HCT116 (cell line): ENCODE measurements at places on chromosomes 1 and 21.

DNA sequence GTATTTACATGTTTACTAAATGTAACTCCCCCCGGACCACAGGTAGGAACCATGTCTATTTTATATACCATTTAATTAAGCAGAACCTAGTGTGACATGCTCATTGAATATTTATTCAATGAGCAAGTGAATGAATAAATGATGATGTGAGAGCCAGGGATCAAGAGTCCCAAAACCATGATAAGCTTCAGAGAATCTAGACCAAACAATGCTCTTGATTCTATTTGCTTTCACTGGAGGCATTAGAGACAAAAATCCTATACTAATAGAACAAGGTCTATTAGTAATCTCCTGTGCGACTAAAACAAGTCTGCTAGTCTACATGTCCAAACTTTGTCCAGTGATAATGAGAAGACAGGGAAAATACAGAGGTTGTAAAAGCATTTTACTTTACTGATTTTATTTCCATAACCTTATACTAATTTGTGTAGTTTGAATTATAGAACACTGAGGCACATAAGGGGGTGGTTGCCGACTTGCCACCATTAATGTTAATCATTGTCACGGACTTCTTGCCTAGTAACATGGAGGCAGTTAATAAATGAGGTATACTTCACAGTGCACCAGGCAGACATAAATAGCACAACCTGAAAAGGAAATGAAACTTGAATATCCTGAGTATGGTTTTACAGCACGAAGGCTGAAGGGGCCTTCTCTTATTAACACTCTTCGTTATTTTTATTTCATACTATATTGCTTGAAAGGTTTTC, 69.8 kb downstream of the TBX15 start:
- H3K4me1 ChIP-seq: no peaks in the 10 kb centered on the region
- H3K36me3 ChIP-seq: no peaks in the 10 kb centered on the region
- DNase-seq: no peak
- H3K4me3 ChIP-seq: no peak overlapping the region
- peaks cover 9% of the 10 kb centered on the region; the same call in 1 of the 2 replicates for H3K27me3 ChIP-seq

GRCh38 chr1:208291923-208292711, 47.9 kb upstream of the PLXNA2 start:
- H3K27ac ChIP-seq: no peak overlapping the region
- H3K4me3 ChIP-seq: no peak overlapping the region
- no peak for DNase-seq
- H3K4me1 ChIP-seq: no peaks in the 10 kb centered on the region

GRCh38 chr1:224767031-224767430, 150.9 kb downstream of the CNIH3 start:
- DNase-seq: no peak
- peaks cover 20% of the 10 kb centered on the region; the same call in 1 of the 2 replicates for H3K27me3 ChIP-seq
- H3K27ac ChIP-seq: no peak overlapping the region
- H3K4me1 ChIP-seq: peaks cover 4% of the 10 kb centered on the region; the same call in 1 of the 2 replicates
- no peaks in the 10 kb centered on the region for H3K36me3 ChIP-seq
- no peak overlapping the region for H3K4me3 ChIP-seq

DNA sequence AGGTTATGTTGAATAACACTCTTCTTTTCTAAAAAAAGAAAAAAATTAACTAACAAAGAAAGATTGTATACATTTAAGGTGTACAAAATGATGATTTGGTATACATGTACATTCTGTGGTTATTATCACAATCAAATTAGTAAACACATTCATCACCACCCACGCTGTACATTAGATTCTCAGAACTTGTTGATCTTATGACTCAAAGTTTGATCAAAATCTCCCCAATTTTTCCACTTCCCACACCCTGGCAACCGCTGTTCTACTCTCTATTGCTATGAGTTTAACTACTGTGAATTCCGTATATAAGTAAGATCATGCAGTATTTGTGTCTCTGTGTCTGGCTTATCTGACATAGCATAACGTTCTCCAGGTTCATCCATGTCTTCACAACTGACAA, 469.5 kb upstream of the CHRM3 start:
- no peak for DNase-seq
- H3K4me1 ChIP-seq: no peaks in the 10 kb centered on the region
- no peaks in the 10 kb centered on the region for H3K27me3 ChIP-seq
- no peak overlapping the region for H3K27ac ChIP-seq
- no peak overlapping the region for H3K4me3 ChIP-seq
- no peaks in the 10 kb centered on the region for H3K36me3 ChIP-seq

- H3K36me3 ChIP-seq: no peaks in the 10 kb centered on the region
- no peak overlapping the region for H3K4me3 ChIP-seq
- no peaks in the 10 kb centered on the region for H3K27me3 ChIP-seq
- H3K4me1 ChIP-seq: peaks cover 15% of the 10 kb centered on the region
- no peak overlapping the region for H3K27ac ChIP-seq
These were observed 35.0 kb upstream of the TDRD10 start for GRCh38 chr1:154466921-154467417.

DNA sequence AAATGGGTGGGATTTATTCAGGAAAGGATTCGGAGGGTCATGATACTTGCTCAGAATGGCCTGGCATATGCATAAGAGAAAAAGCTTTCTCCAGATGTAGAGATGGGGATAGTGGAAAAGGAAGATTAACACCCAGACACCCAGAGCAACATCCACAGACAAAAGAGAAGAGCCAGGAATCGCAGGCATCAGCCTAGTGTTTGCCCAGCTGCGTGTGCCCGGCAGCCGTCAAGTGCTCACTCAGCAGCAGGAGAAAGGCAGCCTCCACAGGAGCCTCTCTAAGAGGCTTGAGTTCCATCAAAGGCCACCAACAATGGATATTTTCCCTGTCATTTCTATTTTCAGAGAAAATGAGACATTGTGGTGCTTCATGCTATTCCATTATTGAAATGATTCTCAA, 54.7 kb downstream of the NTPCR start:
- no peaks in the 10 kb centered on the region for H3K27me3 ChIP-seq
- no peak overlapping the region for H3K4me3 ChIP-seq
- H3K27ac ChIP-seq: no peak overlapping the region
- no peaks in the 10 kb centered on the region; the same call in 1 of the 2 replicates for H3K36me3 ChIP-seq

GRCh38 chr1:3472088-3472850, 17.8 kb downstream of the ARHGEF16 start:
- no peak overlapping the region for H3K4me3 ChIP-seq
- no peak overlapping the region for H3K27ac ChIP-seq
- no peak for DNase-seq
- H3K27me3 ChIP-seq: no peaks in the 10 kb centered on the region
- H3K4me1 ChIP-seq: no peaks in the 10 kb centered on the region

- H3K4me1 ChIP-seq: no peaks in the 10 kb centered on the region
- H3K27ac ChIP-seq: no peak overlapping the region
- peaks cover 10% of the 10 kb centered on the region; the same call in 1 of the 2 replicates for H3K27me3 ChIP-seq
These were observed 96.9 kb downstream of the KCNH1 start for GRCh38 chr1:211037095-211037494.

GRCh38 chr1:167544447-167545093, 9.0 kb downstream of the CREG1 start:
- no peaks in the 10 kb centered on the region for H3K27me3 ChIP-seq
- DNase-seq: no peak
- no peaks in the 10 kb centered on the region for H3K4me1 ChIP-seq
- H3K27ac ChIP-seq: no peak overlapping the region

DNA sequence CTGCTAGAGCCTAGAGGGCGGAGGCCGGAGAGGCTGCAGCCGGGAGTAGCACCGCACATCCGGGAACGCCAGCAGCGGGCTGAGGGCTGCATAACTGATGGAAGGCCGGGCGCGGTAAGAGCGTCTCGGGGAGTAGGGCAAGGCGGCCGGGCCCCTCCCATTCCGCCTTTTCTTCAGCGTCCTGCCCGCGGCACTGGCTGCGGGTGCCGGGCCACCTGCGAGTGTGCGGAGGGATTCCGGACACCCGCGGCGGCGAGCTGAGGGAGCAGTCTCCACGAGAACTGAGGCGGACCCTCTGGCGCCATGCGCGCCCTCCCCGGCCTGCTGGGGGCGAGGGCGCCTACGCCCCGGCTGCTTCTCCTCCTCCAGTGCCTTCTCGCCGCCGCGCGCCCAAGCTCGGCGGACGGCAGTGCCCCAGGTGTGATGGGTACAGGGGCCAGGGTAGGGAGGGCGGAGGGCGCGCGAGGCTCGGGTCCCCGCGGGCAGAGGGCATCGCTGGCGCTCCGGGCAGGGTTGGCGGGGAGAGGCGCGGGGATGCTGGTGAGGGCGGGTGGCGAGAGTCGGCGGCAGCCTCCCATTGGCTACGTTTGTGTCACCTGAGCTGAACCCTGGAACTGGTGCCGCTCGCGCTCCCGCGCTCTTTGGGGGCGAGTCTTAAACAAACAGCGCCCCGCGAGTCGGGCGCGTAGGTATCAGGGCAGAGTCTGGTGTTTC, 334.4 kb downstream of the SRGAP2C start:
- peak overlapping the region; percentile 40 for H3K4me3 ChIP-seq
- H3K36me3 ChIP-seq: no peaks in the 10 kb centered on the region
- DNase-seq: peak; percentile 26
- H3K4me1 ChIP-seq: no peaks in the 10 kb centered on the region
- peak overlapping the region; percentile 55 for H3K27ac ChIP-seq

GRCh38 chr1:221439008-221439746, 302.7 kb downstream of the DUSP10 start:
- peak overlapping the region; percentile 70; the same call in 1 of the 2 replicates for H3K27ac ChIP-seq
- DNase-seq: peak; percentile 86
- H3K4me1 ChIP-seq: peaks cover 34% of the 10 kb centered on the region
- H3K36me3 ChIP-seq: no peaks in the 10 kb centered on the region
- peak overlapping the region; percentile 39 for H3K4me3 ChIP-seq
- H3K27me3 ChIP-seq: no peaks in the 10 kb centered on the region

- peak within 1 kb of the TSS; percentile 56 for H3K4me3 ChIP-seq
- H3K27me3 ChIP-seq: no peaks in the 10 kb centered on the region
- peak; percentile 51 for DNase-seq
- peaks cover 5% of the 10 kb centered on the region; the same call in 1 of the 2 replicates for H3K4me1 ChIP-seq
These were observed at the start of gene RAB3B for GRCh38 chr1:51990478-51990965. Gene RAB3B (minus strand): TSS chr1:51990700. CDS start chr1:51977117, 13,583 bp downstream.

DNA sequence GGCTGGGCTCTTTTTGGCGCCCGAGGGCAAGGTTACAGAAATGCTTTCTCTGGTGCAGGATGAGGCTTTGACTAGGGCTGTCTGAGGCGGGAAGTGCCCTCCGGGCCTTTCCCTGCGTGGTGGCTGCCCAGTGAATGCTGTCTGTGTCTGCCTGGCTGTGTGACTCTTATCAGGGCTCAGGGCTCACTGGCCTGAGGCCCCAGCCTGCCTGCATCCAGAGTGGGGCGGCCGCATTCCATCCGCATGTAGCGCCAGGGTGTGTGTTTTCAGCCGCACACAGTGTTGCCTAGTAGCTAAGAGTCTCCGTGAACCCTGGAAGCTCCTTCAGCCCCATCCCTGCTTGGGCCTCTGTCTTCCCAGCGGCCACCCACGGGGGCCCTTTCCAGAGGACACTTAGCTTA, 59.1 kb downstream of the FAAP20 start:
- H3K27ac ChIP-seq: no peak overlapping the region
- H3K4me3 ChIP-seq: no peak overlapping the region

DNA sequence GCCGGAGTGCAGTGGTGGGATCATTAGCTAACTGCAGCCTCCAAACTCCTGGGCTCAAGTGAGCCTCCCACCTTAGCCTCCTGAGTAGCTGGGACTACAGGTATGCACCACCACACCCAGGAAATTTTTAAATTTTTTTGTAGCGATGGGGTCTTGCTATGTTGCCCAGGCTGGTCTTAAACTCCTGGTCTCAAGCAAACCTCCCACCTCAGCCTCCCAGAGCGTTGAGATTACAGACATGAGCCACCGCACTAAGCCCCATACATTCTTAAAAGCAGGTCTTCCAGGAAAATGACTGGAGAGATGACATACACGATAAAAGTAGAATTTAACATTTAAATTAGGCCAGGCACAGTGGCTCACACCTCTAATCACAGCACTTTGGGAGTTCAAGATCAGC, 13.4 kb downstream of the MTFR1L start:
- H3K4me3 ChIP-seq: no peak overlapping the region
- H3K27me3 ChIP-seq: no peaks in the 10 kb centered on the region
- peaks cover 50% of the 10 kb centered on the region for H3K36me3 ChIP-seq
- DNase-seq: no peak
- H3K27ac ChIP-seq: no peak overlapping the region

- no peak overlapping the region for H3K27ac ChIP-seq
- no peaks in the 10 kb centered on the region for H3K27me3 ChIP-seq
- no peaks in the 10 kb centered on the region for H3K36me3 ChIP-seq
- H3K4me3 ChIP-seq: no peak overlapping the region
- DNase-seq: no peak
These were observed 79.0 kb downstream of the RUNX1 start for GRCh38 chr21:34970167-34970500.

DNA sequence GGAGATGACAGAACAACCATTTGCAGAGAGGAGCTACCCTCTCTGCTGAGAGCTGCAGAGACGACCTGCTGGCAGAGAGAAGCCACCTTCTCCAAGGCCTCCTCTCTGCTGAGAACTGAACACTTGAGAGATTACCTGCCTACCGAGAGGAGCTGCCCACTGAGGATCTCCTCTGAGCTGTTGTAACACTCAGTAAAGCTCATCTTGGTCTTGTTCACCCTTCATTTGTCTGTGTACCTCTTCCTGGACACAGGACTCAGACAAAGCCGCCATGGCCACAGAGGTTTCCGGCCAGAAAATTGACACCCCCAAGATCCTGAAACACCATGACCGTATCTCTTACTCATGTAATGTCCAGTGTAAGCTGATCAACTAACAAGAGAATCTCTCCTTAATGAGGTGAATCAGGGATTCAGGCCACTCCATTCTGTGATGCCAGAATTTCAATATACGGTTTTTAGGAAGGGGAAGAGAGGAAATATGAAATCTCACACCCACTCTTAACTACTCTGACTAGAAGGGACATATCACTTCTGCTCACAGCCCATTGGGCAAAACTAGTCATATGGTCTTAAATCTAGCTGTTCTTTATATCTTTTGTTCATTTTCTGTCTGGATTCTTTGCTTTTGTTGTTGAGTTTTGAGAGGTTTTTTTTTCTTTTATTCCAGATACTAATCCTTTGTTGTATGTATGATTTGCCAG, 83.8 kb downstream of the RHOU start:
- DNase-seq: no peak
- no peaks in the 10 kb centered on the region for H3K4me1 ChIP-seq
- H3K27me3 ChIP-seq: no peaks in the 10 kb centered on the region
- H3K36me3 ChIP-seq: no peaks in the 10 kb centered on the region
- no peak overlapping the region for H3K27ac ChIP-seq

GRCh38 chr1:170168265-170168664, 22.5 kb downstream of the NTMT2 start:
- H3K4me1 ChIP-seq: peaks cover 4% of the 10 kb centered on the region; the same call in 1 of the 2 replicates
- H3K4me3 ChIP-seq: no peak overlapping the region
- H3K27me3 ChIP-seq: no peaks in the 10 kb centered on the region
- no peak for DNase-seq

GRCh38 chr1:17958704-17959103, 148.9 kb upstream of the IGSF21 start:
- DNase-seq: no peak
- H3K27ac ChIP-seq: no peak overlapping the region
- no peak overlapping the region for H3K4me3 ChIP-seq
- peaks cover 58% of the 10 kb centered on the region for H3K27me3 ChIP-seq
- no peaks in the 10 kb centered on the region; the same call in 1 of the 2 replicates for H3K4me1 ChIP-seq

DNA sequence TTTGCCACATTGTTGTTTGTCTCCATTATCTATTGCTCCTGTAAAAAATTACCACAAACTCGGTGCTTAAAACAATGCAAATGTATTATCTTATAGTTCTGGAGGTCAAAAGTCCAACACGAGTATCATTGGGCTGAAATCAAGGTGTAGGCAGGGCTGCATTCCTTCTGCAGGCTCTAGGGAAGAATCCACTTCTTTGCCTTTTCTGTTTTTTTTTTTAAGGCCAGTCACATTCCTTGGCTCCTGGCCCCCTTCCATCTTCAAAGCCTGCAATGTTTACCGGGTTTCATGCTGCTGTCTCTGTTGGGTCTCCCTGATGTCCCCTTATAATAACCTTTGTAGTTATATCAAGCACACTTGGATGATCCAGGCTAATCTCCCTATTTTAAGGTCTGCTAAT, 212.7 kb downstream of the PTBP2 start:
- DNase-seq: no peak
- H3K4me1 ChIP-seq: no peaks in the 10 kb centered on the region
- no peaks in the 10 kb centered on the region for H3K36me3 ChIP-seq
- H3K27ac ChIP-seq: no peak overlapping the region
- no peak overlapping the region for H3K4me3 ChIP-seq
- no peaks in the 10 kb centered on the region for H3K27me3 ChIP-seq
